ENCODE measurements at places on chromosomes 3 and 15.

GRCh38 chr3:39428745-39429201, 22.3 kb downstream of the RPSA start:
- no peak for DNase-seq

GRCh38 chr15:70483513-70483912, 279.8 kb downstream of the UACA start:
- DNase-seq: no peak

- DNase-seq: peak; percentile 82
These were observed 79.1 kb upstream of the ABI3BP start for GRCh38 chr3:101072300-101072699.

- peak; percentile 24 for DNase-seq
These were observed 9.8 kb downstream of the PLEKHO2 start for GRCh38 chr15:64851503-64851840.

- peak; percentile 13 for DNase-seq
These were observed 1.0 kb upstream of the UBL7 start for GRCh38 chr15:74461847-74462511.

GRCh38 chr3:46410669-46411068, 3.6 kb downstream of the CCRL2 start:
- DNase-seq: no peak

DNA sequence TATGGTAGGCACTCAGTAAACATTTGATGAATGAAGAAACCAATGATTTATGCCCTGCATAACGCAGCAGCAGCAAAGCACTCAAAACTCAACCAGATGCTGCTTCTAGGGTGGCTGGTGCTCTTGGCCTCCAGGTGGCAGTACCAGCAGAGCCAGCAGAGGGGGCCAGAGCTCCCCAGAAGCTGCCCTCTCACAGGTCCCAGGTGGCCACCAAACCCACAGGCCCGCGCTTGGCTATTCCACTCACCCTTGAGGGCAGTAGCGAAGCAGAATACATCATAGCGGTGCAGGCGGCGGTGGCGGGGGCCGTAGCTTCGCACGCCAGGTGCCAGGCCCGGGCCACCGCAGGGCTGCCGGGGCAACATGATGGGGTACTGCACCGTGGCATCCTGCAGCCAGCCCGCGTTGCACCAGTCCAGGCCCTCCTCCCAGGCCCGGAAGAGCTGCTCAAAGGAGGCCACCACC, 16.6 kb downstream of the HAPLN3 start:
- DNase-seq: peak; percentile 41

DNA sequence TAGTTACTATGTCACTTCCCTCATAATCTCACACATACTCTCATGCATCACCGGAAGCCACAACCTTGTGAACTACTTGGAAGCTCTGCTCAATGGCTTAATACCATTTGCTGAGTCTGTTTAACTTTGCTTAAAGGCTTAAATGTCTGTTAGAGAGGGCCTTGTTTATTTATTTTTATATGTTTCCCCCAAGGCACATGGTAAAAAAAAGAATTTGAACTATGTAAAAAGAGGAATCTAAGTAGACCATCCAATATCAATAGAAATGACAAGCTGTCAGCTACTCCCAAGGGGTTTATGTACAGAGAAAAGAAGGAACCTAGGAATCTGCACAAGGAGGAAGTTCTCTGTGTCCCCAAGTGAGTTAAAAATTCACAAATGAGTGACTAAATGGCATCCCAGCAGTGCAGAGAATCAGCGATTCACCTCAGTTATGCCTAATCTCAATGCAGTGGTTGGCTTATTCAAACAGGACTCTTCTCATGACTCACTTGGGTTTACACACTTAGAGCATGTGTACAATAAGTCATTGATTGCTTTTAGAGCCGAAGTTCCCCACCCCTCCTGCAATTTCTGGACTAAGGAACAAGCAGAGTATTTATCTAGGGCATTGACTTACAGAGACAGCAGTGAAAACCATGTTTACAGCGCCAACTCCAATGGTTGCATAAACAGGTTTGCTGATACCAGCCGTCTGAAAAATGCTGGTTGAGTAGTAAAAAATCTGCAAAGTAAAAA, 24.4 kb downstream of the SLC2A2 start:
- peak; percentile 96 for DNase-seq

DNA sequence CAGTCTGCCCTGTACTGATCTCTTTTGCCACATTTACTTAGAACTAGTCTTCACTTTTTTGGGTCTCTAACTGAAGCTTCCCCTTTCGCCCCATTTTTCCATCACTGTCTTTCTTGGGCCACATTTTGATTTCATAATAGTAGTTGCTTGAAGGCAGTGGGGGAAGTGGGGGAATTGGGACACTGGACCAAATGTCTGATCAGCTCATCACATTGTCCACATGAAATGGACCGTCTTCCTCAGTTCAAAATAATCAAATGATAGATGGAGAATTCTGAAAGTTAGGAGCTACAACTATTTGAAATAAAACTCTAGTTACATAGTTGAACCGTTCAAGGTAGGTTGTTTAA, 747 bp downstream of the PDCD6IP start:
- no peak for DNase-seq

GRCh38 chr3:40097131-40098117, 212.1 kb upstream of the EIF1B start:
- peak; percentile 91 for DNase-seq

DNA sequence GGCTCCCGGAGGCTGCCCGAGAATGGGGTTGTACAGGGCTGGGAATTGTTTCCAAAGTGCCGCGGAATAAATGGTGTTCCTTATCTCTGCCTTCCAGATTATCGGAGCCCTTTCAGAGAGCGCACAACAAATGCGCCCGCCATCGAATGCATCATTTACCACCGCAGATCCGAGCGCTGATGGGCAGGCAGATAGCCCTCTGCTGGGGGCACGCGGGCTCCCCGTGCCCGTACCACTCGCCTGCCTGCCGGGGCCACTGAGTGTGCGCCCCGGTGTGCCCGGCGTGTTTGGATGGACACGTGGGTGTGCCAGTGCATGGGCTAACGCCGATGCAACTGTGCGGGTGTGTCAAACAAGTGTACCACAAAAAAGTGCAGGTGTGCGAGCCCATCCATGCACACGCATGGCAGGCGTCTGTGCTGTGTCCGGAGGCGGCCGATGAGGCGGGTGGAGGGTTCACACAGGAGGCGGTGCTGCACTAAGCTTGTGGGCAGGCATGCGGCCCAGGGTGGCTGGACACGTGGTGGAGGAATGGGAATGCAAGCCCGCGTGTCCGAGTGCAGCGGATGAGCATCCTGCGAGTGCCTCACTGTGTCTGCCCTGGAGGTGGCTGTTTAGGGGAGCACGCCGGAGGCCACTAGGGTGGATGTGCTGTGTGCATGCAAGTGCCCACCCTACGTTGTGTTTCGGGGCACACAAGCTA, 3.8 kb upstream of the GATA2 start:
- DNase-seq: peak; percentile 53

GRCh38 chr3:188956839-188957489, 214.8 kb upstream of the TPRG1 start:
- peak; percentile 65 for DNase-seq

- no peak for DNase-seq
These were observed 248.9 kb upstream of the PROK2 start for GRCh38 chr3:72033666-72034428.

DNA sequence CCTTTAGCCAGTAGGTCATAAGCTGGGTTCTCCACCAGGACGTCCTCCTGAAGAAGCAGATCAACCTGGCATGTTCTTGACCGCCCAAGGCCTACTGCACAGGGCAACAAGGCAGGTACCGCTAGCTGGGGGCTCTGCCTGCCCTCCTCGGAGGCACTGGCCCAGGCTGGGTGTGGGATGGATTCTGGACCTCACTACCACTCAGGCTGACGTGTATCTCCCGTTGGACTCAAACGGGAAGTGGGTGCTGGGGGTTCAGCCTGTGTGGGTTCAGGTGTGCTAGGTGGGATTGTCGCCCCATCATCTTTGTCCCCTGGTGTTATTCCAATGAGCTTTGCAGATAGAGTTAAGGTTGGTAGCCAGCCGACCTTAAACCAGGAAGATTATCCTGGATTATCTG, 95.0 kb upstream of the SNRPA1 start:
- DNase-seq: no peak

GRCh38 chr3:117846238-117846637, 1136.7 kb downstream of the TUSC7 start:
- no peak for DNase-seq

DNA sequence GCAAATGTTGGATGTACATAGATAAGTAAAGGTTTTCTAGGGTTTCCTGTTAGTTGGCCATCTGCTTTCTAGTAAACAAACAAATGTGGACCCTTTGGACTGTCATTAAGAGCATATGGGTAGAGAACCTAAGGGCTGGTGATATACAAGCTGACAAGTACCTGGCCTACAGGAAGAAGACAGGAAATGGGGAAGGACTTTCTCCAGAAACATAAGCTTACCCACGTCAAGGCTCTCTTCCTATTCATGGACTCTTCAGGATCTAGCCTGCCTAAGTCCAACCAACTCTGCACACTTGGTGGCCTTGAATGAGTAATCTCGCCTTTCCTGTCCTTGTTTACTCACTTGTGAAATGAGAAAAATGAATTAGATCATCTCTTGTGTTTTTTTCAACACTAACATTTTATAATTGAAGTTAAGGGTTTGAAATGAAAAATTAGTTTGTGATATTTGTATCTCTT, 22.2 kb upstream of the GOLIM4 start:
- DNase-seq: peak; percentile 29

DNA sequence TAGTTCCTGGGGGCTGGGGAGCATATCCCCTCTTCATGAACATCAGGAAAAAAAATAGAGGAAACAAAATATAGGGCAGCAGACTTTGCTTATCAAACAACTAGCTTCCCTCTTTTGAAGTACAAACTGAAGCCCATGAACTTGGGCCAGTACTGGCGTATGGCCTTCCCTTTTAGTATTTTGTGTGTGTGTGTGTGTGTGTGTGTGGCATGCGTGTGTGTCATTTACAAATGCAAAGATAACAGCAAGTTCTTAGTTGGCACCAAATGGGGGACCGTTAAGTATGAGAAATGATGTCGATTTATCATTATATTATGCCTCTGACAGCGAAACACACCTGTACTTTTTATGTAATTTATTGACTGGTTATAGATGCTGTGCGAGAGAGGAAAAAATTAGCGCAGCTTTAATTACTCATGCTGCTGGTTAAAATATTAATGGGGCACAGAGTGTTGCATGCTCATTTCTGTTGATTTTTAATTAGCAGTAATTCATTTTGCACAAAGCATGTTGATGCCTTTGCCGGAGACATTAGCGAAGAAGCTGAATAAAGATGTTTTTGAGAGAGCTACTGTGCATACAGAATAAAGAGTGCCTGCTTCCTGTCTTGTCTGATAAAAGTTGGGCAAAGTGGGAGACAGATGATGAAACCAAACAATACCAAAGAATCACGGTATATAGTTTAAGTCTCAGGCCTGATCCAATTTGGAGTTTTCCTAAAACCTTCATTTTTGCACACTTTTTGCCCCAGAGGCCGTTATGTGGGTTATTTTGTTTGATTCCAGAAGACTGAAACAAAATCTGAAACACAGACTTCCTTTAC, 297.1 kb downstream of the SATB1 start:
- DNase-seq: no peak

DNA sequence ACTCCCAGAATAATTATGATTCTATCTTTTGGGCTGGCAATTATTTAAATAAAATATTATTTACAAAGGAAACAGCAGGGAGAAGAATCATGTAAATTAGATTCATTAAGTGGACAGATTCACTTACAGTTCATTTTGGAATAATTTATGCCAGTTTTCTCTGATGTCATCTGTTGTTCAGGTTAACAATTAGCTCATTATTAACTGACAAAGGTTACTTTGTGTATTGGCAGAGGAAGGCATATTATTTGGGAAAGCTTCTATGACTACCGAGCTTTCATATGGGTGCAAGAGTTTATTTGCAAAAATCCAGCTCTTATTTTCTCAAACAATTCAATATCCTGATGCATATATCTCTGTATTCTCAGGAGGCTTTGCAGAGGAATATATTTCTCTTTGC, 224.4 kb downstream of the CHST2 start:
- DNase-seq: no peak

- DNase-seq: no peak
These were observed 59.4 kb upstream of the TRPM1 start for GRCh38 chr15:31160740-31161495.

DNA sequence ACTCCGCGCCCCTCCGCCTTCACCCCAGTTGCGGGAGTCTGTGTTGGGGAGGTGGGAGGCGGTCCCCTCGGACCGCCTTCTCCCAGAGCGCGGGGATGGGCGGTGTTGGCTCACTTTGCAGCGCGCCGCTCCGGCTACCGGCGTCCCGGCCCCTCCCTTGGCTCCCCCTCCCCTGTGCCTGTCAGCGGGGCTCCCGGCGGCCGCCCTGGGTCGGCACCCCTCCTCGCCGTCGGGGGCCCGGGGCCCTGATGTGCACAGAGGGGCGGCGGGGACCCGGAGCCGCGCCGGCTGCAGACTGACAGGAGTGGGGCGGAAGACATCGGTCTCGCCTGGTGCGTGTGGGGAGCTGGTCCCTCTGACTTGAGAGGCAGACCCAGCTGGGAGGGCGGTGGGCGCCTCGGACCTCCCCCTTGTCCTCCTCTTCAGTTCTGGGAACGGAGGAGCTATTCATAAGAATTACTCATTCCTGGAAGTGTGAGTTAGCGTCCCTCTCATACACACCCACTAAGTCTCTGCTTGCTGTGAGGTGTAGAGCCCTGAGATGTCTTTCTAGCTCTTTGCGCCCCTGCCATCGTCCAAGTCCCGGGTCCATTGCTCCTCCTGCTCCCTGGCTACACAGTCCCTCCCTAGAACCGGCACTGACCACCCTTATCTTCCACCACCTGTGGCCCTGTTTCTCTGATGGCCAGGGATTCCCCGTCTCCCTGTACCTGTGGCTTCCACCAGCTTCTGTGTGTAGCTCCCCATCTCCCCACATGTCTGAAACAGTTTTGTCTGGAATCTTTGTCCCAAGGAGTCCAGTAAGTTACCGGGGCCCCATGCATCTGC, 42.3 kb upstream of the ROPN1 start:
- peak; percentile 27 for DNase-seq

DNA sequence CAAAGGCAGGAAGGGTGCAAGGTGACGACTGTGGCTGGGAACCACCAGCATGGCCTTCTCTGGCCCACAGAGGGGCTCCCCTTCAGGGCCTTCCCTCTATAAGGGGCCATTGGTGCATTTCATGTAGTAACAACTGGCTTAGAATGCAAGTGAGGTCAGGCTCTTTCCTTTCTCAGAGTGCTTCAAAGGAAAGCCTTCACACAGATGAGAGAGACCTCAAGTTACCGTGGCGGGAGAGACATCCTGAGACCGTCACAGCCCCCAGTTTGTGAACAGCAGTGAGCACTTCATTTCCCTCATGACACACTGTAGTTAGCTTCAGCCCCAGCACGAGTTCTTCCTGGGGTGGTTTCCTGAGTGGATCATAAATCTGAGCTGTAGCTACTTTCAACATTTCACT, 96.6 kb upstream of the LIMD1 start:
- DNase-seq: no peak

GRCh38 chr3:42425736-42426407, 15.5 kb upstream of the LYZL4 start:
- no peak for DNase-seq

DNA sequence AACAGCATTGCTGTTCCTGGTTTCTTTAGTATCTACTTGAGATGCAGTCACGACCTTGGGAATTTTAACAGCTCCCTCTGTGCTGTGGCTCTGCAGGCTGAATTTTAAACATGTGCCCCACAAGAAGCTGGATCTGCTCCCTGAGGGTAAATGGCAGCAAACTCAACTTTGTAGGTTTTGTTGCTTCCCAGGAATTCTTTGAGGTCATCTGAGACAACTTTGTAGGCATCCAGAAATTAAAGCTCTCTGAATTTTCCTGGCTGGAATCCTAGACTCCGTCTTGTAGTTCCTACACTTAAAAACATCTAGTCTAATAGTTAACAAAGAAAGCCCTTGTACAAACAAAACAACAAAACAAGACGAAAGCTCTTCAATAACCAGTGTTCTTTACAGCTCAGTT, 366.3 kb downstream of the FEZF2 start:
- DNase-seq: peak; percentile 34
